Effector memory CD4-positive, alpha-beta T cell (primary cell): ENCODE measurements at places on chromosomes 3 and 15.

- H3K27me3 ChIP-seq: no peaks in the 10 kb centered on the region
- no peaks in the 10 kb centered on the region for H3K36me3 ChIP-seq
- H3K4me1 ChIP-seq: no peaks in the 10 kb centered on the region
- DNase-seq: no peak
- no peak overlapping the region for H3K4me3 ChIP-seq
- no peak overlapping the region for H3K27ac ChIP-seq
These were observed 47.8 kb upstream of the WNT5A start for GRCh38 chr3:55534876-55535275.

DNA sequence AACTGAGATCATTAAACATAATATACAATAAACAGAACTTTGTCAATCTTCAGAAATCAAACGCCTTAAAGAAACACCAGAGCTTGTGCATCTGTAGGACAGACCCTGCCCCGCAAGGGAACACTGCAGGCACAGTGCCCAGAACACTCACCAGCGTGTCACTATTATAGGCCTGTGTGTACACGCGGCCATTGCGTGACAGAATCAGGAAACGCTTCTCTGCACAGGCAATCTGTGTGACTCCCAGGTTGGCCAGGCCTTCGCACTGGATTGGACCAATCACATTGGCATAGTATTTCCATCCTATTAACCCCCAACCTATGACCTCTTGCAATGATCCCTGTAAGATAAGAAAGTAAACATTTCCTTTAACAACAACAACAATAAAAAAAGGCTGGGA lies 52.9 kb downstream of the HERC2 start:
- no peaks in the 10 kb centered on the region for H3K4me1 ChIP-seq
- no peak overlapping the region for H3K27ac ChIP-seq
- H3K4me3 ChIP-seq: no peak overlapping the region
- peaks cover 41% of the 10 kb centered on the region for H3K36me3 ChIP-seq
- DNase-seq: no peak

DNA sequence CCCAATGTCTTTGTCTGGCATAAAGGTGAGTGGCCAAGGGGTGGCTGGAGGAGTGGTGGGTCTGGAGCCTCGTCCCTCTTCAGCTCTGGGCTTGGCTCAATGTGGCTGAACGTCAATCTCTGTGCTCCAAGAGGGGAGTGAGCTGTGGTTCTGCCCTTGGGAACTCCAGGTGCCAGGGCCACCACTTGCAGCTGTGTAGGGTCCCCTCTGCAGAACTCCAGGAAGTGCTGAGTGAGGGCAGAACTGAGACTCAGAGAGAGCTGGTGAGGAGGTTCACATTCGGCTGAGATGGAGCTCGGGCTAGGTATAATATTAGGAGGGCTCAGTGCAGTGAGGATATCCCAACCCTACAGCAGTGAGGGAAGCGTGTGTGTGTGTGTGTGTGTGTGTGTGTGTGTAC lies 11.6 kb downstream of the DUOX1 start:
- no peaks in the 10 kb centered on the region for H3K36me3 ChIP-seq
- H3K4me1 ChIP-seq: no peaks in the 10 kb centered on the region
- H3K27ac ChIP-seq: no peak overlapping the region
- DNase-seq: no peak
- H3K27me3 ChIP-seq: peaks cover 6% of the 10 kb centered on the region
- no peak overlapping the region for H3K4me3 ChIP-seq

DNA sequence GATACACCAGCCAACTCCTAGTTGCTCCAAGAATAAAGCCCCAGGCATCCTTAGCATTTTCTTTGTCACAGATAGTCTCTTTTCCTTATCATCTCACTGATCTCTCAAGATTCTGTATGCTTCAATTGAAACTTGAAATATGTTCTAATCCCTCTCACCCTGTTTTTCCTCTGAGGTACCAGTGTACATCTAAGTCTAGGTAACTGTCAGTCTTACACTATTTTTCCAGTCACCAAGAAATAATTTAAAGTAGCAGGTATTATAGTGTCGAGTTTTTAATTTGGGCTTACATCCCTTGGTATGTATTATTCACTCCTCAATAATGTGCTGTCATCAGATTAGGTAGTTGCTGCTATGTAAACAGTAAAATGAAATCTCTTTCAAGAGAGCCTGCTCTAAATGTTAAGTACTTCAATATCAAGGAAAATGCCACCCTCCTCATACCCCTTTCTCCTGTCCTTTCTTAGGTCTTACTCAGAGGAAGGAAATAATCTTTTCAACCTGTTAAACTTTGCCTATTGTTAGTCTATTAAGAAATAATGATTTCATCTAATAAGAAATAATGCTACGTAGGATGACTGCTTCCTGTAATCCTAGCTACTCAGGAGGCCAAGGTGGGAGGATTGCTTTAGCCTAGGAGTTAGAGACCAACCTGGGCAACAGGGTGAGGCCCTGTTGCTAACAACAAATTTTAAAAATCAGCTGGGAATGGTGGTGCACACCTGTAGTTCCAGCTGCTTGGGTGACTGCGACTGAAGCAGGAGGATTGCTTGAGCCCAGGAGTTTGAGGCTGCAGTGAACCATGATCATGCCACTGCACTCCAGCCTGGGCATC lies 39.8 kb downstream of the TSC22D2 start:
- H3K27me3 ChIP-seq: no peaks in the 10 kb centered on the region
- no peak overlapping the region for H3K4me3 ChIP-seq
- H3K36me3 ChIP-seq: no peaks in the 10 kb centered on the region
- no peak for DNase-seq
- no peak overlapping the region for H3K27ac ChIP-seq
- H3K4me1 ChIP-seq: no peaks in the 10 kb centered on the region

- H3K36me3 ChIP-seq: no peaks in the 10 kb centered on the region
These were observed 141.1 kb upstream of the PTPRG start for GRCh38 chr3:61420136-61420759.

- H3K36me3 ChIP-seq: no peaks in the 10 kb centered on the region
- no peak overlapping the region for H3K27ac ChIP-seq
- H3K4me1 ChIP-seq: no peaks in the 10 kb centered on the region
These were observed 398.1 kb upstream of the ARPP21 start for GRCh38 chr3:35241236-35241635.
